ENCODE measurements at places on chromosomes 11 and 22. TPM values are rescaled to one million over a fixed set of nuclear protein-coding genes. Genes with fewer than 3 reads are reported as not detected.
A peak's percentile ranks its signal among the peaks of the same experiment; 100 is the strongest.

- H3K4me3 ChIP-seq: no peak overlapping the region
- no peak overlapping the region for H3K27ac ChIP-seq
- peaks cover 24% of the 10 kb centered on the region for H3K4me1 ChIP-seq
- H3K36me3 ChIP-seq: peaks cover 37% of the 10 kb centered on the region
- H3K27me3 ChIP-seq: no peaks in the 10 kb centered on the region
Observed at GRCh38 chr22:37931893-37932389, 21.5 kb downstream of the C22orf23 start.

- no peaks in the 10 kb centered on the region for H3K4me1 ChIP-seq
- H3K27me3 ChIP-seq: no peaks in the 10 kb centered on the region
- H3K4me3 ChIP-seq: no peak overlapping the region
- no peaks in the 10 kb centered on the region for H3K36me3 ChIP-seq
Observed at GRCh38 chr11:104490182-104490581, 326.2 kb upstream of the PDGFD start.

GRCh38 chr11:72135891-72136683 is 562 bp downstream of the FOLR3 start:
- DNase-seq: peak; percentile 56
- no peaks in the 10 kb centered on the region for H3K27me3 ChIP-seq
- no peaks in the 10 kb centered on the region for H3K36me3 ChIP-seq
- H3K4me3 ChIP-seq: no peak overlapping the region
- no peaks in the 10 kb centered on the region for H3K4me1 ChIP-seq

- no peaks in the 10 kb centered on the region for H3K27me3 ChIP-seq
- DNase-seq: peak; percentile 98
- no peaks in the 10 kb centered on the region for H3K36me3 ChIP-seq
- no peak overlapping the region for H3K4me3 ChIP-seq
- peaks cover 8% of the 10 kb centered on the region for H3K4me1 ChIP-seq
- no peak overlapping the region for H3K27ac ChIP-seq
Observed at GRCh38 chr11:95076416-95076815, 9.7 kb downstream of the SRSF8 start.

GRCh38 chr22:34015642-34016041 is 95.4 kb upstream of the LARGE1 start:
- no peaks in the 10 kb centered on the region for H3K36me3 ChIP-seq
- H3K27ac ChIP-seq: no peak overlapping the region

GRCh38 chr11:97009613-97010012 is 619.8 kb downstream of the JRKL start:
- no peak overlapping the region for H3K27ac ChIP-seq
- no peaks in the 10 kb centered on the region for H3K27me3 ChIP-seq
- H3K4me3 ChIP-seq: no peak overlapping the region
- H3K36me3 ChIP-seq: no peaks in the 10 kb centered on the region
- H3K4me1 ChIP-seq: no peaks in the 10 kb centered on the region

The PRR33 gene
- total RNA-seq: not detected

The PATE4 gene
- not detected for total RNA-seq

The OR4D5 gene
- not detected for total RNA-seq

The LSP1 gene
- total RNA-seq: 6.7 TPM

DNA sequence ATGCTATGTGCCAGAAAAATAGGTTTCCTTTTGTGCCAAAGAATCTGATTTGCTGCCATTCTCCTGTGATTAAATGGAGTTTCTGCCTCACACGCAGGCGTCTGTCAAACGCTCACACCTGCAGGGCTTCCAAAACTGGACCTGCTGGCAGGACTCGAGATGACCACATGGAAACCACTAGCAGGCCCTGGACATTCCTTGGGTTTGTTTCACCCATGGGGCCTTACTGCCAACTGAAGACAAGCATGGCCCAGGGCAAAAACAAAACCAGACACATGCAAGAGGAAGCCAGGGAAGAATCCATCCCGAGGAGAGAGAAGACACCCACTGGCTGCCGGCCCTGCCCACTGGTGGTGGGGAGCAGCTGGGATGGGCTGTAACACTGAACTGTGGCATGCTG is 55.9 kb upstream of the MN1 start:
- H3K36me3 ChIP-seq: peaks cover 10% of the 10 kb centered on the region
- H3K4me3 ChIP-seq: no peak overlapping the region
- DNase-seq: peak; percentile 34
- H3K4me1 ChIP-seq: peaks cover 20% of the 10 kb centered on the region
- peak overlapping the region; percentile 53 for H3K27ac ChIP-seq

GRCh38 chr11:65445101-65445603 is 22.6 kb downstream of the NEAT1 start:
- peaks cover 31% of the 10 kb centered on the region for H3K36me3 ChIP-seq
- H3K4me1 ChIP-seq: peaks cover 14% of the 10 kb centered on the region
- DNase-seq: no peak
- no peaks in the 10 kb centered on the region for H3K27me3 ChIP-seq

The CRYBA4 gene
- not detected for total RNA-seq

DNA sequence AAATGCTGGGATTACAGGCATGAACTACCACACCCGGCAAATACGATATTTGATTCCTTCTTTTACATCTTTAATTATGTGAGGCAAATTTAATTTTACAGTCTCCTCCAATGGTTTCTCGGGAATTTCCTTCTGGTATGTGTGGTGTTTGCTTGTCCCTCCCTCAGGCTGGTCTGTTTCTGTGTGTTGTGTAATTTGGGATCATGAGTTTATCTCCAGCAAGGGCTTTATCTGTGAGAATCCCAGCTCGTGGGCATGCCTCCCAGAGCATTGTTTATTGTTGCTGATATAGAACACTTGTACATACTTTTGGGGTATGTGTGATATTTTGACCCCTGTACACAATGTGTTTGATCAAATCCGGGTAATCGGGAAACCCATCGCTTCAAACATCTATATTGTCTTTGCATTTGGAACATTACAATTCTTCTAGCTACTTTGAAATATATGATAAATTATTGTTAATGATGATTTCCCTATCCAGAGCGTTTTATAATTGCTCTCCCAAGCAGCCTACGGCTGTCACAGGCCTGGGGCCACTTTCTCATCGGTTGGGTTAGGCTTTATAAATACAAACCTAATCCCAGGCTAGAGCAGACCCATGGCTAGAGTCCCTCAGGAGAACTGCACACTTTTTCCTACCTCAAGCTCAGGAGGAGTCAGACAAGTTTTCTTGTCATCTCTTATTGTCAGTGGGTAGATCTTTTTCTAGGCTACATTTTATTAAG is 15.0 kb upstream of the PRR5 start:
- no peaks in the 10 kb centered on the region for H3K36me3 ChIP-seq
- H3K27ac ChIP-seq: no peak overlapping the region
- H3K4me3 ChIP-seq: no peak overlapping the region
- peak; percentile 55 for DNase-seq
- no peaks in the 10 kb centered on the region for H3K27me3 ChIP-seq

The KRTAP5-7 gene
- total RNA-seq: 0.17 TPM

GRCh38 chr11:68441466-68442230 is 18.9 kb upstream of the PPP6R3 start:
- H3K4me1 ChIP-seq: peaks cover 7% of the 10 kb centered on the region
- peak; percentile 42 for DNase-seq
- no peak overlapping the region for H3K27ac ChIP-seq
- H3K27me3 ChIP-seq: no peaks in the 10 kb centered on the region
- H3K4me3 ChIP-seq: no peak overlapping the region

GRCh38 chr11:76408171-76408965 is 27.2 kb downstream of the GVQW3 start:
- no peak overlapping the region for H3K27ac ChIP-seq
- H3K4me1 ChIP-seq: no peaks in the 10 kb centered on the region
- DNase-seq: no peak
- H3K4me3 ChIP-seq: no peak overlapping the region
- peaks cover 18% of the 10 kb centered on the region for H3K27me3 ChIP-seq

The UPB1 gene
- total RNA-seq: under 0.01 TPM
